Stimulated activated CD4-positive, alpha-beta T cell treated with anti-CD3 and anti-CD28 coated beads, Interleukin-4, amount 100 ng/mL, for 4 hours (primary cell): ENCODE measurements at places on chromosomes 2 and 18.

DNA sequence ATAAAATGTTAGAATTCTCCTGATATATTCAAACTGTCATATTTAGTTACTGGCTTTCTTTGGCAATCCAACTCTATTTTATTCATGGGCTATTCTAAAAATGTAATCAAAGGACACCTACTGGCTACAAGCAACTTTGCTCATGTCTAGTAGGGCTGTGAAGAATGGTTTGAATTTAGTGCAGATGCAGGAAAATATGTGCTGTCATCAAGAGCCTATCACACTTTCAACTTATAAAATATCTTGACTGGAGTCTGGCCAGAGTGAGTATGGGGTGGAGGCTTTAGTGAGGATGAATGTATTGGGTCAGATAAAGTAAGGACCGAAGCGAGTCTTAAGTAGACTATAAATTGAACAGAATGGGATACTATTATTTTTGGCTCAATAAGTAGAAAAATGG, 343.4 kb upstream of the SPRED2 start:
- no peak for DNase-seq

GRCh38 chr18:44035554-44035953, 645.1 kb upstream of the SETBP1 start:
- no peak for DNase-seq

- no peak for DNase-seq
Measured at GRCh38 chr18:51426996-51427395, 229.5 kb upstream of the MEX3C start.

DNA sequence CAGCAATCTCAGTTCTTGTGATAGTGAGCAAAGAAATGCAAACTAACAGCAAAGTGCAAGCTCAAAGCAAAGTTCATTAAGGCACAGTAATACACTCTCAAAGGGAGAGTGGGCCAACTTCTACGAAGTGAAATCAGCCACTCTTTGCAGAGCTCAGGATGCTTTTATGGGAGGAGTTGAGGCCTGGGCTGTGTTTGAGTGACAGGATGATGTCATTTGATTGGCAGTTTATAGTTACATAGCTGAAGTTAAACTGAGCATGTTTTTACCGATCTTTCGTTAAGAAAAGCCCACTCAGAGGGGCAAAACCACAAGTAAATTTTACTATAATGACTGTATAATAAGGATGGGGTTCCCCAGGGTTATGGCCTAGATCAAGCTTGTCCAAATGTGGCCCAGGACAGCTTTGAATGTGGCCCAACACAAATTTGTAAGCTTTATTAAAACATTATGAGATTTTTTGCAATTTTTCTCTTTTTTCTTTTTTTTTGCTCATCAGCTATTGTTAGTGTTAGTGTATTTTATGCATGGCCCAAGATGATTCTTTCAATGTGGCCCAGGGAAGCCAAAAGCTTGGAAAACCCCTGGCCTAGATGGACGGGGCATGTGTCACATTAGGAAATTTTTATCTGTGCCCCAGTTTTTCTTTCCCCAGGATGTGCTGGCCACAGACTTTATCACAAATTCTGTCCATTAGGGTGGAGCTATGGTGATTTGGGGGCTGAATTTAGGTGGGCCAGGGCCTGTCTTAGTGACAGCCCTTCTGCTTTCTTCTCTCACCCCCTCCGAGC, 8.3 kb upstream of the DNAH7 start:
- no peak for DNase-seq

DNA sequence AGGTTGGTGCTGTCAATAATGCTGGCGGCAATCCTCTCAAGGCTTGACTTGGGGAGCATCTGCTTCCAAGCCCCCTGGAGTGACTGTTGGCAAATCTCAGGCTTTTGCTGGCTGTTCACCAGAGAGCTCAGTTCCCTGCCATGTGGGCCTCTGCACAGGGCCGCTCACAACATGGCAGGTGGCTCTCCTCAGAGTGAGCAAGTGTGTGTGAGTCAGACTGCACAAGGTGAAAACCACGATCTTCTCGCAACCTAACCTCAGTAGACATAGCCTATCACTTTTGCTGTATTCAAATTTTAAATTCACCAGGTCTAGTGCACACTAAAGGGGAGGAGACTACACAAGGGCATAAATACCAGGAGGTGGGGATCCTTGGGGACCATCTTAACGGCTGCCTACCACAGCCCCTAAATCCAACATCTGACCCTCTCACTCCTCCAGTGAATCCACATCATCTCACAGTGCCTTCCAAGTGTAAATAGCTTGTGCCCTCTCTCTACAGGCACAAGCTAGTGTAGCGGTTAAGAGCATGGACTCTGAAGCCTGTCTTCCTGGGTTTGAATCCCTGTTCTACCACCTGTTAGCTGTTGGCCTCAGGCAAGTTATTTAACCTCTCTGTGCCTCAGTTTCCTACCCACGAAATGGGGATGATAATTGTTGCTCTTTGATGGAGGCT, 187.7 kb upstream of the CXCR4 start:
- DNase-seq: peak; percentile 43

DNA sequence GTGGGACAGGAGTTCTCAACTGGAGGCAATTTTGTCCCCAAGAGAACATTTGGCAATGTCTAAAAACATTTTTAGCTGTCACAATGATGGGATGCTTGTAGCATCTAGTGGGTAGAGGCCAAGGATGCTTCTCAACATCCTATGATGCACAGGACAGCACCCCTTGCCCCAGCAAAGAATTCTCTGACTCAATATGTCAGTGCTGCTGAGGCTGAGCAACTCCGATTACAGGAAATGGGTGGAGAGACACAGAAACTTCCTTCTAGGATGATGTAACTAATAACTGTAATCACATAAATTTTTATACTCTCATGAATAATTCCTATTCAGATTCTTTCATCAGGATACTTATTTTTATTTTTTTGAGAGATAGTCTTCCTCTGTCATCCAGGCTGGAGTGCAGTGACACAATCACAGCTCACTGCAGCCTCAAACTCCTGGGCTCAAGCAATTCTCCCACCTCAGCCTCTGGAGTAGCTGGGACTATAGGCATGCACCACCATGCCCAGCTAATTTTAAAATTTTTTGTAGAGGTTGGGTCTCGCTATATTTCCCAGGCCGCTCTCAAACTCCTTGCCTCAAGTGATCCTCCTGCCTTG, 120.3 kb upstream of the ACAA2 start:
- DNase-seq: no peak

GRCh38 chr18:50401295-50401694, 26.4 kb downstream of the SKA1 start:
- DNase-seq: no peak

- no peak for DNase-seq
Measured at GRCh38 chr2:143356336-143356735, 227.1 kb downstream of the ARHGAP15 start.

- no peak for DNase-seq
Measured at GRCh38 chr2:70062270-70062669, 25.0 kb upstream of the PCBP1 start.

DNA sequence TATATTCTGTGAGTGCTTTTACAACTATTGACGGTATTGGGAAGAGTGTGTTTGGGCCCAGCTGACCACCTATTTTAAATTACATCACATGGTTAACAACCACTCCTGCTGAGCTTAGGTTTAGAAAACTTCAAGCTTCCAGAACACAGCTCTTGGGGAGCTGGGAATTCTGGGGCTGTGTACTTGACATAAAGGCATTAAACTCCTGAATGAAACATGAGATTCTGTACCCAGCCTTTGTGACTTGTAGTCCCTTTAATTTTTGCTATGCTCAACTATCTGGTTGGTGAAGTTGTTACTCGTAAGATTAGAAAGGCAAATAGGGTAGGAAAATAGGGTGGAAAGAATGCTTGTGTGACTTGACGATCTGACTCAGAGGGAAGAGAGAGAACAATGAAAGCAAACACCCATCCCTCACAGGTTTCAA, 66.9 kb downstream of the LTBP1 start:
- DNase-seq: no peak

DNA sequence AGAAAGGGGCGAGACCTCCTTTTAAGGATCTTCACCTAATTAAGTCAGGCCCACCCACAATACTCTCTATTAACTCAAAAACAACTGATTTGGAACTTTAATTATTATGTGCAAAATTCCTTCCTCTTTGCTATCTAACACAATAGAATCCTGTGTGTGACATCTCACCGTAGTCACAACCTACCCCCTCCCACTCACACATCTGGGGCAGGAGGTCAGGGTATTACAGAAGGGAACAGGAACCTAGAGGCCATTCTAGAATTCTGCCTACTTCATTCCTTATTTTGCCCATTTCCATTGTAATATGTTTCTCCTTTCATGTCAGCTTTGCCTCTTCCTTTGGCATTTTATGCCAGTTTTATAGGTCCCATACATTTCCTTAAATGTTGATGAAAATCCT, 829.3 kb upstream of the ID2 start:
- no peak for DNase-seq

DNA sequence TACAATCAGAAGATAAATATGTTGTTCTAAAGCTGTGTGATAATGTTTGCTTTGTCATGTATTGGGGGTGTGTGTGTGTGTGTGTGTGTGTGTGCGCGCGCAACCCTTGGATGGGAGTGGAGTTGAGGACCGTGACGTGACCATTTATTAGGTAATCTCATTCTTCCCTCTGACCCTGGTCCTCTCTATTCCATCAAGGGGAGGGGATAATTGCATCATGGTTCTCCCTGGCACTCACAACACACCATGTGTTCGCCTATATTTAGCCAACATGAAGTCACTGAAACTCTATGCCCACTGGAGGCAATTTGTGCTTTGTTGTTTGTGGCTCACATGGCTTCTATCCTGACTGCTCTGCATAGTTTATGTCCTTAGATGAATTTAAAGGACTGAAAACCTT, 79.8 kb upstream of the LRPPRC start:
- no peak for DNase-seq

GRCh38 chr18:78733762-78734613, 245.6 kb upstream of the SALL3 start:
- DNase-seq: no peak

DNA sequence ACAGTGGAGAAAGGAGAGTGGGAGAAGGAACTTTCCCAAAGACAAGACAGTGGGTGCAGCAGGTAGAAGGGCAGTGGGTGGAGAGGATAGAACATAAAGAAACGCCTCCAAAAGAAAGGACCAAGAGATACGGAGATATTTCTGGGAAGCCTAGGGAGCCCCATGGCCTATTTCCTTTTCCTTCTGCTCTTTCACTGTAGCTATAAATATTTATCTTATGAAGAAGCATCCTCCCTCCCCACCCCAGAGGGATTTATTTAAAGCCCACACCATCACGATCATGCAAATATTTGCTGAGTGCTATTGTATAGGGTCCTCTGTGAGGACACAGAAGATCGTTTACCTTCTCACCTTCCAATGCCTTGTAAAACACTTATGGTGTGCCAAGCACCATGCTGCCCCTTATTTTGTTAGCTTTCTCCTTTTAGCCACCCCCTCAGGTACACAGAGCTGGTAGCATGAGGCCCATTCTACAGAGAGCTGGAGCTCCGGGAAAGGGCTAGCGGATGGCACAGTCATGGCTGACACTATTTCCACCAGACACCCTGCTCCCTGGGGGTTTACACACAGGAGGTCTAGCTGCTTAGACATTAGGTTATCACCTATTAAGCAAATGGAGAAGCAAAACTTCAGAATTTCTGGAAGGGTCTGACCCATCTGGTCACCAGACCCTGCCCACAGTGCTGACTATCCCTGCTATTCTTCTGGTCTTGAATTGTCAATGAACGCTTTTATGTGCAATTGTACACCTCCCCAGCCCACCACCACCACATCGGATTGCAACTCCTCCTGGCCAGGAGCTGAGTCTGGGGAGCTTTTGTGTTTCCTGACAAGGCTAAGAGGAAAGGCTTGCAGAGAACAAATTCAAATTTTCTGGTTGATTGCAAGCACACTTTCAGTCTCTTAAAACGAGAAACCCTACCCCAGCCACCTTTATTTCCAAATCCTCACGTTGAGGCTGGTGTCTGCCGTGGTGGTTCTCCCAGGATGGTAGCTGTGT, 91.8 kb upstream of the KLF7 start:
- DNase-seq: no peak

DNA sequence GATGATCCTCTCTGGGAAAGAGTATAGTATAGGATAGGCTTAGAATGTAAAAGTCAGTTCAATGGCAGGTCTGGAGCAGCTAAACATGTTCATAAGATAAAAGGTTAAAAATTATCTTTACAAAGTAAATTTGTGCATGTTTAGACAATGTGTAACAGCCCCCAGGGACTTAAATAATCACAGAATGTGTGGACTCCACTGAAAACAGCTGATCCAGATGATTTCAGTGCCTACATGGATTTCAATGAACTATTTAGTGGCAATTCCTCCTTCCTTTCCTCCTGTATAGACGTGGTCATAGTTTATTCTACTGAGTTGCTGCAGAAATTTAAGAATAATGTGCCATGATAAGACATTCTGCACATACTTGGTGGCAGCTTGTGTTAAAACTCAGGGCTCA, 42.9 kb downstream of the ARHGEF33 start:
- DNase-seq: no peak

DNA sequence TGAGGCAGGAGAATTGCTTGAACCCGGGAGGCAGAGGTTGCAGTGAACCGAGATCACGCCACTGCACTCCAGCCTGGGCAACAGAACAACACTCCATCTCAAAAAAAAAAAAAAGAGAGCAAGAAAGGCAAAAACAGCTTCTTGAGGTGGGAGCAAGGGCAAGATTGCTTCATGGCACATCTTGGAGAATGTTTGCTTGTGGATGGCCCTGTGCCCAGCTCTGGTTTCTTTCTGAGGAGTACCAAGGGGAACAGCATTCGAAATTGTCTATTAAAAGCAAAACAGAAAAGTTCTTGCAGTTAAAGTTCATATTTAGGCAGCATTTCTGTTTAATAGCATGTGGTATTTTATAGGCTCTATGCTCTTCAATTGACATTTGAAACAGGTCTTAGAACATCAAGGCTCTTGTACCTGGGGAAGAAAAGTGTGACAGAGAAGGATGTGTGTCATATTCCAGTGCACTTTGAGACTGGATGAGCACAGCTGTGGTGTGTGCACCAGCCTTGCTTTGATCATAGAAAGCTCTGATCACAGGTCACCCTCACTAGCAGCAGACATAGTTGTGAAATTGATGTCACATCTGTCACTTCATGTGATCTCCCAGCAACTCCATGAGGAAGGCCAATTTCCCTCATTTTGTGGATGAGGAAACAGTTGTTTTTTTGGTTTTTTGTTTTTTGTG, 154.3 kb downstream of the UXS1 start:
- no peak for DNase-seq

GRCh38 chr2:240201866-240202265, 61.4 kb upstream of the OTOS start:
- no peak for DNase-seq
